ENCODE measurements at places on chromosomes 16 and 17.
A peak's percentile ranks its signal among the peaks of the same experiment; 100 is the strongest.

DNA sequence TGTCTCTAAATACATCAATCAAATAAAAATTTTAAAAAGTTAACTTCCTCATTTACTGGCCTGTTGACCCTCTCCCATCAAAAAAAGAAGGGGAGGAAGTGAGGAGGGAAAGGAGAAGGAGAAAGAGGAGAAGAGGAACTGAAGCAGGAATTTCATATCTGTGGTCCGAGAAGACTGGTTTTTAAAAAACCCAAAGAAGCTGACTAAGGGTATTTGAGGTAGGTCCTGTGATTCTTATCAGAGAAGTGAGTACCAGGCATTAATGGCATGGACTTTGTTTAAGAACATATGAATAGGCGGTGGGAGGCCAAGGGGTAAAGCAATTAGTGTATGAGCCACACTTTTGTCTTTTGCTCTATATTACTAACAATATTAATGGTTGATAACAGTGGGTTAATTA, 2.0 kb downstream of the SLC46A1 start:
- DNase-seq = no peak

DNA sequence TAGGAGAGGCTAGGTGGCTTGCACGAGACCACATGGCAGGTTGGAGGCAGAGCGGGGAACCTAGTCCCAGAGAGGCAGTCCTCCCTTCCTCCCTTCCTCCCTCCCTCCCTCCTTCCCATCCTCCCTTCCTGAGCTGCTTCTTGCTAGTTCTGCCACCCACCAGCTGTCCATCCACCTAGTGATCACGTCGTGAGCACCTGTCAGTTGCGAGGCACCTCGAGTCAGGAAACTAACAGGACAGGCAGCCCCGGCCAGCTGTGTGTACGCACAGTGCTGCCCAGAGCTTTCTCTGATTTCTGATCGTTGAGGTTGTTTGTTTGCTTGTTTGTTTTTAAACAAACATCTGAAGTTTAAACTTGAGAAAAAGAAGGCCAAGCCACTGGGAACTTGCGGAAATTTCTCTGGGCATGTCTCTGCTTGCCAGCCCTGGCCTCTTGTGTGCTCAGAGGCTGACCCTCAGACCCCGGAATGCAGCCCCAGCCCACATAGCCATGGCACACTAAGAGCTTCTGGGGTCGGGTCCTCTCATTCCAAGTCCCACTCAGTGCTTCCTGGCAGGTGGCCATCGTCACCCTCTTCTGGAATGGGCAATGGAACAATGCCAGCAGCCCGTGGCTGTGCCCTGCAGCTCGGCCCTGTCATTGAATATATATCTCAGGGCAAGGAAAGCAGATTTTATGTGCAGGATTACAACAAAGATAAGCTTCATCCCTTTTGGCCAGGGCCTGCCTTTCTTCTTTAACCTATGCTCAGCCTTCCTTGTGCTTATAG, 174.0 kb downstream of the KATNIP start:
- DNase-seq = no peak

- peak; percentile 93 for DNase-seq
Measured at GRCh38 chr16:54286366-54287130, at the start of gene IRX3. IRX3 (minus strand) TSS chr16:54286787; CDS start chr16:54286050, 737 bp downstream.

DNA sequence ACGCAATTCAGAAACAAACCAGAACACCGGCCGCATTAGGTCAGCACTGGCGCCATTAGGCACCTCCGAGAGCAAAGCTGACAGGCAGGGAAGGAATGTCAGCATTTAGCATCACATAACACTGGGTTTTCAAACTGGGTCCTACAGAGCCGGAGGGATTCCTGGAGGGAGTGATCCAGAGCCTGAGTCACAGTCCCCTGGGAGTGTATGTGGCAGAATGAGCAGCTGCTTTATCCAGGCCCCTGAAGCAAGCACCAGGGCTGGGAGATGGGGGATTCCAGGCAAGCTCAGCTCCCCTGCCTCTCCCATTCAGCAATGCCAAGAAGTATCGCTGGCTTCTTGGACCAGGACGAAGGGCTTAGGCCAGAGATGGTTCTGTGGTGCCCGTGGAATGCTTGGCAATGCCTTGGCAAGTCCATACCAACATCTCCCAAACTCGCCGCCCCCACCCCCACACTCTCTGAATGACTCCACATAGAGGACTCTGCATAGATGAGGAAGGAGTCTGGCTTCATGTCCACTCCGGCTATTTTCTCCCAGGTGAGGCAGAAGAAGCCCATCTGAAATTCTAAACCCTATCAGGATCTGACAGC, 20.4 kb downstream of the GAS7 start:
- DNase-seq = peak; percentile 56

DNA sequence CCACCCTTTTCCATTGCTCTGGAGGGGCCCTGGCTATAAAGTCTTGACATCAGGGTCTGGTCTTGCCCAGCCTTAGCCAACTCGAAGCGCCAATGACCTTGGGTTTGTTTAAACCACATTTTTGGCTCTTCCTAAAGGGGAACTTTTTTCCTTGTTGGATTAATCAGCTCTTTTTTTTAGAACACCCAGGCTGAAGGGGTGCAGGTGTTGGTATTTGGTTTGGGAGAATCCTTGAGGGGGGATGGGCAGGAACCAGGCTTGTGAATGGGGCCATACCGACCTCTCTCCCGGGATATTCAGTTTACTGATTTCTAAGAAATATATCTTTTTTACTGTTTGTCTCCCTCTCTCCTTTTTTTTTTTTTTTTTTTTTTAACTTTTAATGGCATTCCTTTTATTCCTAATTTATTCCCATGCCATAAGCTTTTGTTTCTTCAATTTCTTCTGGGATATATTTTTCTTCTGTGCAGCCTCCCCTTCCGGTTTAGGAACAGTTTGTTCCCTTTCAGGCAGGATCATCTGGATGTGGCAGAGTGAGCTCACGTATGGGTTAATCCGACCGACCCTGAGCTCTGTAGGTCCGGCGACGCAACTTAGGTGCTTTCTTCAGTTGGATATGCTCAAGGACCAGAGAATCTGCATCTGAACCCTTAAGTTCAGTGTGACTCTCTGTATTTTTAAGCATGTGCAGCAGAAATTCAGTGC, 129.5 kb downstream of the ABCC6 start:
- no peak for DNase-seq

GRCh38 chr16:62967163-62967562, 930.9 kb upstream of the CDH8 start:
- no peak for DNase-seq

GRCh38 chr16:2973093-2973492, 3.9 kb downstream of the PAQR4 start:
- DNase-seq = no peak

GRCh38 chr17:4446326-4447071, 12.8 kb downstream of the SPNS3 start:
- no peak for DNase-seq

- peak; percentile 64 for DNase-seq
Measured at GRCh38 chr17:38584350-38584925, 21.3 kb downstream of the SRCIN1 start.

DNA sequence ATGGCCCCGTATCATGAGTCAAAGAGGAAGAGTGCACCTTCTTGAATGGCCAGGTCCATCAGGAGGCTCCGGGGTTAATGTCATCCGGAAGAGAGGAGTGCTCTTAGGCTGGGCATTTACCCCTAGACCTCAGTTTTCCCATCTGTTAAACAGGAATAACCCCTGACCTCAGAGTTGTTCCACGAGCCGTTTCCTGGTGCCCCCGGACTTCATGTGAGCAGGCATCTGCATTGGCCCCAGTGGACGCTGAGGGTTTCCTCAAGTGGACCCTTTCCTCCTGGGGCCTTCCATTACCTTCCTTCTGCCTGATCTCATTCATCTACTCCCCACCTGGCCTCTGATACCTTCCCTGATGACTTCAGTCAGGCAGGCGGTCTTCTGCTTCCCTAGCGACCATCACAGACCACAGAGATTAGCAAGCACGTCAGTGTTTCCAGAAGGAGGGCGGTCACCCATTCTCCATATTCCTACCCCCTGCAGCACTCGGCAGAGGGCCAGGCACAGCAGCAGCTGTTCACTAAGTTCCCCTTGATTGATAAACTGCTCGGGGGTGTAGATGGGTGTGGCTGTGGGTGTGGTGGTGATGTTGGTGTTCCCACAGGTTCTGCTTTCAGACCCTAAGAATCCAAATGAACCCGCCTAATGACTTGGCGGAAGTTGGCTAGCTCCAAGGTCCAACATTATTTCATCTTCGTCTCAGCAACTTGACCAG, 346.6 kb upstream of the TNRC6C start:
- DNase-seq = no peak

- DNase-seq = peak; percentile 44
Measured at GRCh38 chr17:77128896-77129567, 11.7 kb upstream of the SEC14L1 start.

GRCh38 chr16:85134789-85135142, 22.5 kb upstream of the CIBAR2 start:
- no peak for DNase-seq

DNA sequence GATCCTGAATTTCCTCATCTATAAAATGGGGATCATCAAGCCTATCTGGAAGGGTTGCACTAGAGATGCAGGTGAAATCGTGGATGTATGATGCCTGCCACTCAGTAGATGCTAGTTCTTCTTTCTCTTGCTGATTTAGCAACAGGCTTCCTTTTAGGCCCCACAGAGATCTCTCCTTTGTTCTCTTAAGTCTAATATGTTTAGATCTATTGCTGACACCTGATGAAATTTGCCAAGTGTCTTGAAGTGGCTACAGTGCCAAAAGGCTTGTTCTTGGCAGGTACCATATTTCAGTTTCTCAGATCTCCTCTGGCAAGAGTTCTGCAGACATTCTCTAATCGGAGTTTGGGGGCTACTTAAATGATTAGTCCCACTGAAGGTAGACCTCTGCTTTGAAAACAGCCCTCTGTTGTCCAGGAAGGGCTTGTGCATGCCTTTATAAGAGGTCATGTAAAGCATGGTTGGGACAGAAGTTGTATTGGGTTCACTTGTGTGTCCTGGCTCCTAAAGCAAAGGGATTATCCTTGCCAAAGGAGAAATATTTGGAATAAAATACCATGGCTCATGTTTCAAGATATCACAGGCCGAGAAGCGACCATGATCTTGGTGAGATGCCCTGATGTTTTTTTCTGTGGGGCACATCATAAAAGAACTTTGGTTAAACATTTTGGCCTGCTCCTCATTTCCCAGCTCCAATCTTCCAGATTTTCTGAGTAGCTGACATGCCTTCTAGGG, 234.0 kb downstream of the MSI2 start:
- no peak for DNase-seq

GRCh38 chr16:66988197-66988788, at the start of gene CES4A:
CES4A (plus strand) TSS chr16:66988589; CDS start chr16:66988773, 184 bp downstream.
- DNase-seq = no peak

- DNase-seq = peak; percentile 95
Measured at GRCh38 chr16:66152823-66153393, 213.6 kb upstream of the CDH5 start.

GRCh38 chr16:28301154-28301553, 8.8 kb downstream of the SBK1 start:
- DNase-seq = no peak

DNA sequence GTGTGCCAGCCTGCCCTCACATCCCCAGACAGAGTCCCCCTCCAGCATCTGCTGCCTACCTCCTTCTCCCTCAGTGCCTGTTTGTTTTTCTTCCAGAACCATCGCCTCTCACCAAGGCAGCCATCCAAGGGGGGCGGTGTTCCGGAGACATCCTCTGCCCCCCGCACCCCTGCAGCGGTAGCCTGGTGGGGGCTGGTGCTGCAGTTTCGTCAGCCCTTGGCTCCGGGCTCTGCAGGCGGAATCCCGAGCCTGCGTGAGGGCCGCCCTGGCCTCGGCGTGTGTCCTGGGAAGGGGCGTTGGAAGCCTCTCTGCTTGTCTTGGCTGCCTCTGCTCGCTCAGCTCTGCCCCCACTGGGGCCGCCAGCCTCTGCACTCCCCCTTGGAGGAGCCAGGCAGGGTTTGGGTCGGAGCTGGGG, 126.0 kb upstream of the CIBAR2 start:
- peak; percentile 86 for DNase-seq

DNA sequence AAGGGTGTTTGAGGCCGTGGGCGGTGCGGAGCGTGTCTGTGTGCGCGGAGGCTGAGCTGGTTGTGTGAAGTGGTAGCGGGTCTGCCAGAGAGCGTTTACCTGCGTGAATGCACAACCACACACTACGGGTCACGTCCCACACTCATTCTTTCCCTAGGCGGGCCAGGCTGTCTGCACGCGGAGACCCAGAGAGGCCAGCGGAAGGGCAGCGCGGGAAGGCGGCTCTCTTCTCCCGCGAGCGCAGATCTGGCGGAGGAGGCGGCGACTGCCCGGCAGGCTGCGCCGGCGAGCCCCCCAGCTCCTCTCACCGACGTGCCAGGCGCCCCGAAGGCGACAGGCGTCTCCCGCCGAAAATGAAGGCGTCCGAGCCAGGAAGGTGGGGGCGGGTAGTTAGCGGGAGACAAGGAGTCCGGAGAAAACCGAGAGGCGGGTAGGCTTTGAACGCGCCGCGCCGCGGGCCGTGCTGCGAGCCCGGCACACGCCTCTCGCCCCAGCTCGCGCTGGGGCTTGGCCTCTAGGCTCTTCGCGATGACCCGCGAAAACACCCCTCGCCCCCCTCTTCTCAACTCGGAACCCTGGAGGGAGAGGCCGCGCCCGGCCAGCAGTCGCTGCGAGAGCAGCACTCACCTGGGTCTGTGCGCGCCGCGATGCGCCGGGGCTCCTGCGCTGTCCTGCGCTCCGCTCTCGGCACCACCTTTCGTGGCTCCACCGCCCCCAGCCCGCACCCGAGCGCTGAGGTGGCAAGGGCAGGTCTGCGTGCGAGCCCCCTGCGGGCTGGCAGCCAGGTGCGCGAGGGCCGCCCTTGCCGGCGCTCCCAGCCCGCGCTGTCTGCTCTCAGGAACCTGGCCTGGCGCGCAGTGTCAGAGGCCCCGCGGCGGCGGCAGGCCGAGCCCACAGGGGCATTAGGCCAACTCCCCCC, 2.0 kb upstream of the FOXF1 start:
- peak; percentile 55 for DNase-seq

- no peak for DNase-seq
Measured at GRCh38 chr16:57024894-57025680, 35.7 kb downstream of the NLRC5 start.

- DNase-seq = no peak
Measured at GRCh38 chr16:23339787-23340186, 37.7 kb downstream of the SCNN1B start.

- no peak for DNase-seq
Measured at GRCh38 chr17:83156408-83156807, 77.0 kb downstream of the METRNL start.

DNA sequence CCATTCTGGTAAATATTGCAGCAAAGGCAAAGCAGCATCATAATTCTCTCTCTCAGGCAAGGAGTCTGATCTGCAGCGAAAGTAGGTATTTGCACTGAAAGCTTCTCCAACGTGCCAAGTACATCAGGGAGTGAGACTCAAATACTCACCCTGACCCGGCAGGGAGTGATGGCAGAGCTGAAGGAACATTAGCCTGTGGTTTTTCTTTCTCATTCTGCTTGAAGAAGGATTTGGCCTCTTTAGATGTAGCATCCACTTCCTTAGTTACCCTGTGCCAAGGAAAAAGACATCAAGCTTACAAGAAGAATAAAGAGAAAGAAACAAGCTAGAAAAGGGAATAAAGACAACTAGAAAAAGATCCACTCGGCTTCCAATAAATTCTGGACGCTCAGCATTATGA, 38.4 kb downstream of the CFDP1 start:
- no peak for DNase-seq

- DNase-seq = no peak
Measured at GRCh38 chr17:3812771-3813170, 11.8 kb upstream of the ITGAE start.
